ENCODE measurements at places on chromosomes 11 and 22. TPM values are rescaled to one million over a fixed set of nuclear protein-coding genes. Genes with fewer than 3 reads are reported as not detected.

KCNQ1 gene
- total RNA-seq = not detected

ARHGAP20 gene
- 3.5 TPM for total RNA-seq

CPSF7 gene
- 29.0 TPM for total RNA-seq

GRCh38 chr11:27653990-27654758, 46.1 kb downstream of the BDNF start:
- H3K36me3 ChIP-seq = peaks cover 31% of the 10 kb centered on the region
- no peaks in the 10 kb centered on the region for H3K27me3 ChIP-seq
- DNase-seq = no peak
- no peak overlapping the region for H3K27ac ChIP-seq
- H3K4me1 ChIP-seq = no peaks in the 10 kb centered on the region
- H3K4me3 ChIP-seq = no peak overlapping the region

DNA sequence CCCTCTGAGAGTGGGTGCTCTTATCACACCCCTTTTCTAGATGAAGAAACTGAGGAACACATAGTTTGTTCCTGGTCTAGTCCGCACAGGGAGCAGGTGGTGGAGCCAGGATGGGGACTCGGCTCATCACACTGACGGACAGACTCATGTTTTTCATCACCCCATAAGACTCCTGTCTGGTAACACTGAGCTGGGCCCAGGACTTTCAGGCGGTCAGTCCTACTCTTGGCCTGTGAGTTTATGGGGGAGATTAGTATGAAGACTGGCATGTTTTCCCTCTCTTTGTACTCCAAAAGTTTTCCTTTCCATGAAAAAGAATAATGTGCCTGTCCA, 160.8 kb downstream of the LDLRAD3 start:
- H3K27ac ChIP-seq = no peak overlapping the region
- H3K4me3 ChIP-seq = no peak overlapping the region
- no peaks in the 10 kb centered on the region for H3K36me3 ChIP-seq

Measured in osteoblast (primary cell).